Activated CD4-positive, CD25-positive, alpha-beta regulatory T cell treated with anti-CD3 and anti-CD28 coated beads, Interleukin-2, amount 50 U/mL, for 72 hours (primary cell): ENCODE measurements at places on chromosomes 11 and 22.

DNA sequence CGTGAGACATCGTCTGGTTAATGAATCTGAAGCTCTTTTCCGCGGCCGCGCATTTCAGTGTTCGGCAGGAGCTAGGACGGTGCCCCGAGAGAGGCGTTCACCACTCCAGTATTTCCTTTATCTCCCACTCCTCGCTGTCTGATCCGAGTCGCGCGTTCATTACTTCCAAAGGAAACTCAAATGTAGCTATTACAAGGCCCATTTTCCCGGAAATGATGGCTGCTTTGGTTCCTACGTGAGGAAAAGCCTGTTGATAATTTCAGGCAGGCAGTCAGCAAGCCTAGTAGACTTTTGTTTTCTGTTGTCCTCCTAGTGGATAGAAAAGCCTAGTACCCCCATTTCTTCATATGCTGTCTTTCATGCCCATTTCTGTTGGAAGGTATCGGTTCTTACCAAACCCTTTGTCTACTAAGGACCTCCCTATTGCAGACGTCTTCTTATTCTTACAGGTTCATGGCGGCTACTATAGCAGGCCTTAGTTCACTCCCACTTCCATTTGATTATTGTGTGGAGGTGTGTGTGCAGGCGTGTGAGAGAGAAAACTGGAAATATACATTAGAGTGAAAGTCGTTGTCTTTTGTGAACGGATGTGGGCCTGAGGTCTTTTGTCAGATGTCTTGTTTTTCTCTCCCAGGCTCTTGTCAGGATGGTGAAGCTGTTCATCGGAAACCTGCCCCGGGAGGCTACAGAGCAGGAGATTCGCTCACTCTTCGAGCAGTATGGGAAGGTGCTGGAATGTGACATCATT lies 737 bp downstream of the RBM4 start:
- DNase-seq = no peak

GRCh38 chr11:58616594-58616993 lies 5.9 kb upstream of the CNTF start:
- no peak for DNase-seq

DNA sequence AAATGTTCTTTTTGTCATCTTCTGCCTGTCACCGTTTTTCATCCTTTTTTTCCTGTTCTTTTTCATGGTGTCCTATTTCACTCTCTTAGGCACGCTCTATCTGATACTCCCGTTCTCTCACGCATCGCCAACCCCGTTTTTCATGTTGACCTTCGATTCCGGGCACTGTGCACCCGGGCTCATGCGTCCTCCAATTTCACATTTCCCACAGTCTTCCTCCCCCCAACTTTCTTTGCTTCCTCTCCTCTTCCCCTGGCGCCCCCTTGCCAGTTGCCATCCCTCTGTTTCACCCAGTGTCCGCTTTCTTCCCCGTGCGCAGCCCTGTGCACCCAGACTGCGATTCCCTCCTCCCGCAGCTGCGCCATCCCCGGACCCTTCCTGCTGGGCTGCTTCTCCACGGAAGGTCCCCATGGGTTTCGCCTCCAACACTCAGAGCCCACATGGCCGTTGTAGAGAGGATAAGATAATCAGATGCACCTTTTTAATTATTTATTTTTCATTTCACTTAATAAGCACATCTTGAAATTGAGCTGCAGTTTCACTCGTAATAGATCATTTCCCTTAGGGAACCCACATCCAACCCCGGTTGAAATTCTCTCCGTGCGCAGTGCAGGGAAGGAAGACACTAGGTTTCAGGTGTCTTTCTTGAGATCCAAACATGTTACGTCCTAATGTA lies 791.1 kb downstream of the NTM start:
- no peak for DNase-seq

DNA sequence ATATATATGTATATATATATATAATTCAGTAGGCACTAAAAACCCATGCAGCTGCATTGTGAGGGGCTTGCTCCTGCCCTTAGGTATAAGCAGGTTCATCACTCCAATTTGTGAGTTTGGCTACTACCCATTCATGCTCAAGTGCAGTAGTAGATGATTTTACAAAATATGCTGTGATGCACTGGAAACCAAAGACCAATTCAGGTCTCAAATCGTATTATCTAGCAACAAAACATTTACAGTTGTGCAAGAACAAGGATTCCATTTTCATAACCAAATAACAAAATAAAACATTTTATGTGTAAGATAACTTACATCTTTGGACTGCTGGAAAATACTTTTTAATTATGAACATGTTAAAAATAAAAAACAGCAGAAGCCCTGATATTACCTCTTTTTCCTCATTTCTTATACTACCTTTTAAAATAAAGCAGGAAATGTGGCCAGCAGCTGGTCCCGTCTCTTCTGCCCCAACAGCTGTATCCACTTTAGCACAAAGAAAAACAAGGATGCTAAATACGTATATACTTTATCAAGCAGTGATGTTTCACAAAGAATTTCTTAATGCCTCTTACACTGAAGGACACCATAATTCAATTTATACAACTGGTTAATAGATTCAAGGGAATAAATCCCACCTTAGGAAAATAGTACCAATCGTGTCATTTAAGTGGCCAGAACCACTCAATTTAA lies 2.8 kb downstream of the CREBZF start:
- DNase-seq = no peak

- DNase-seq = no peak
Observed at GRCh38 chr11:133714471-133715375, 130.6 kb downstream of the SPATA19 start.

- DNase-seq = no peak
Observed at GRCh38 chr11:12318791-12319438, 58.5 kb upstream of the PARVA start.

DNA sequence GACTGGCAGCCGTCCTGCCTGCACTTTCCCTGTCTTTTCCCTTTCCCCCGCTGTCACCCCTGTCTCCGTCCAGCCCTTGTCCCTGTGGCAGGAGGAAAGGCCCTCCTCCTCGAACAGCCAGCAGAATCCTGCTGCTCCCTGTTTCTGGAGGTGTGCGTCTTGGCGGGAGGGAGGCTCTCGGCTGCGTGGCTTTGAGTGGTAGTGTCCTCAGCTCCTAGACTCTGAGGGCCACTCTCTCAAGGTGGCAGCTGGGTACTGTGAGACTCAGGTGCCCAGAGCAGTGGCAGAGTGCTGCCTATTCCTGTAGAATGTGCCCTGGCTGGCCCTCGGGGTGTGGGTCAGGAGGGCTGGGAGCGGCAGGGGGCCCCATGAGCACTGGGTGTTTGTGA lies 9.1 kb upstream of the RANBP1 start:
- no peak for DNase-seq

DNA sequence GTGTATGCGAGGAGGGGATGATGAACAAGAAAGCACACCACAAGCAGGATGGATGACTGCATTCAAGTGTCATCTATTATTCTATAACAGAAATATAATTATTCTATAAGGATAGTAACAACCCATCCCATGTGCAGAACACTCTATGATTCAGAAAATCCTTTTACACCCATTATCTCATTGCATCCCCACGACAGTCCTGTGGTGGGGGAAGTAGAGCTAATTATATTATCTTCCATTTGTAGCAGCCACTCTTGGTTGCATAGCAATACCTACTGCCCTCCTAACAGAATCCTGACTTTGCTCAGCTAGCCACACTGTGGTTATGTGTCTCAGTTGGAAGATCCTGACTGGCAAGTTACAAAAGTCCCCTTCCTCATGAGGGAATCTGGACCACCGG lies 406.5 kb upstream of the NARS2 start:
- no peak for DNase-seq

DNA sequence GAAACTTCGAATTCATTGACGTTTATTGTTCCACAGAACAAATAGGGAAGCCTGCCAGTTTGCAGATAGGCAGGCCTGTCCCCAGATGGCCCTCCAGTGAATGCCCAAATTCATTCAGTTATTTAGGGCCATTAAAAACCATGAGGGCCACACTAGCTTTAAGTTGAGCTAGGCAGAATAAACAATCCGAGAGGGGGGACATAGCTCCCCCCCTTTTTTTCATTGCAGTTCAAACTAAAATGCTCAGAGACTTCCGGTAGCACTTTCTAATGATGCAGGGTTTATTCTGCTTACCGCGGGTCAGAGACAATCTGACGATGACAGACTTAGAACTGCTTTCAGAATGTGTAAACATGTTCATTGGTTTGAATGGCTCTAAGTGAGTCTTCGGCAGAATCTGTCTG lies 72.0 kb downstream of the ZBTB16 start:
- DNase-seq = no peak

GRCh38 chr11:132576706-132577105 lies 955.6 kb downstream of the OPCML start:
- DNase-seq = no peak

- no peak for DNase-seq
Observed at GRCh38 chr11:7341551-7341950, 89.8 kb downstream of the SYT9 start.

DNA sequence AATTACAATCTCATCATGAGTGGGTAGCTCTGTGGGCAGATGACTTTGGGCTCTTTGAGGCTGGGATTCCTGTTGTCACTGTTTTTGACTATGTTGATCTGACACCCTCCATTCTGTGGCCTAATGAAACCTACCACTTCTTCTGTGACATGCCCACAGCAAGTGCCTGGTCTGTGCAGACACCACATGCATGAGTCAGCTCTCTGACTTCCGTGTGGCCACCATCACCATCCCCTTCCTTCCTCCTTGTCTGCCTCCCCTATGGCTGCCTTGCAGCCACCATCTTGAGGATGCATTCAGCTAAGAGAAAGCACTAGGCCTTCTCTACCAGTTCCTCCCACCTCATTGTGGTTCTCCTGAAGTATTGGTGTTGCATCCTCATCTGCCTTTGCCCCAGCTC lies 15.3 kb upstream of the OR10V1 start:
- DNase-seq = no peak

DNA sequence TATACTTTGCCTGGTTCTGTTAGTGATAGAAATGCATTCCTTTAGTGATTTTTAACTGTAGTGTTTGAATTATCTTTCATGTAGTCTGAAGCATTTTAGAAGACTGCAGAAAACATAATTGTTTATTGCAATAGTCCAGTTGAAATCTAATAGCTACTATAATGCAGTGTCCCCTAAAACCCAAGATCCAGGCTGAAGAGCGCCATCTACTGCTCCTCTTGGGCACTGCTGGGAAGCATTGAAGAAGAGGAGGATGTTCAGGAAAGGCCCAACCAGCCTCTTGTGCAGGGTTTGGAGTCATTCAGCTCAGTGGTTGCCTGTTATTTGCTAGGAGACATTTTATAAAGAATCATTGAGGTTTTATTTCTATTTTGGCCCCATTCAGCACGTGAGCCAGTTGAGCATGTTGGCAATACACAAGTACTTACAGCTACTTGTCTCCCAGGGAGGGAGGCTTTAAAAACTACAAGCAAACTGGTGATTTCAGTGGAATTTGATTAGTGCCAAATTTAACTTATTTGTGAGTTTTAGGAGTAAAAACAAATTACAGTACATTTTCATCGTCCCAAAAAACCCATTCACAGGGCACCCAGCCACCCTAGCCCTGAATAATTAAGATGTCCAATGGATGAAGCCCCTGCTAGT lies 74.9 kb upstream of the HORMAD2 start:
- peak; percentile 68 for DNase-seq

DNA sequence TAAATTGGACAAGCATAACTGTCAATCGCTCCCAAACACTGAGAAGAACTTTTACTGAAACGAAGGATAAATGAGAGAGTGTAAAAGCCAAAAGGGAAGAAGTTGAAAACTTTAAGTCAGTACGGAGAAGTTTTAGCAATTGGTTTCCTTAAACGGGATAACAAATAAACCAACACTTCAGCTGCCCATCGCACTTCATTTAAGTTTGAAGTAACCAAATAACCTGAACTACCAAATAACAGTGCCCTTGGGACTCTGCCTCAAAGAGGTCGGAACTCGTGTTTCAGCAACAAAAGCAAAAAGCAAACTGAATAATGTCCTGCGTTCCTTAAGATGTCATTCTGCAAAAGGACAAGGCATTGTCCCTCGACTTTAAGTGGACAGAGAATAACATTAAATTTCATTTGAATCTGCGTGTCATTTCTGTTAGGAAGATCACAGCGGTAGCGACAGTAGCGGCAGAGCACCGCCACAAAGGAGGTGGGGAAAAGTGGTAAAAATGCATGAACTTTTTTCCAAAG lies 127.0 kb upstream of the C11orf58 start:
- no peak for DNase-seq

DNA sequence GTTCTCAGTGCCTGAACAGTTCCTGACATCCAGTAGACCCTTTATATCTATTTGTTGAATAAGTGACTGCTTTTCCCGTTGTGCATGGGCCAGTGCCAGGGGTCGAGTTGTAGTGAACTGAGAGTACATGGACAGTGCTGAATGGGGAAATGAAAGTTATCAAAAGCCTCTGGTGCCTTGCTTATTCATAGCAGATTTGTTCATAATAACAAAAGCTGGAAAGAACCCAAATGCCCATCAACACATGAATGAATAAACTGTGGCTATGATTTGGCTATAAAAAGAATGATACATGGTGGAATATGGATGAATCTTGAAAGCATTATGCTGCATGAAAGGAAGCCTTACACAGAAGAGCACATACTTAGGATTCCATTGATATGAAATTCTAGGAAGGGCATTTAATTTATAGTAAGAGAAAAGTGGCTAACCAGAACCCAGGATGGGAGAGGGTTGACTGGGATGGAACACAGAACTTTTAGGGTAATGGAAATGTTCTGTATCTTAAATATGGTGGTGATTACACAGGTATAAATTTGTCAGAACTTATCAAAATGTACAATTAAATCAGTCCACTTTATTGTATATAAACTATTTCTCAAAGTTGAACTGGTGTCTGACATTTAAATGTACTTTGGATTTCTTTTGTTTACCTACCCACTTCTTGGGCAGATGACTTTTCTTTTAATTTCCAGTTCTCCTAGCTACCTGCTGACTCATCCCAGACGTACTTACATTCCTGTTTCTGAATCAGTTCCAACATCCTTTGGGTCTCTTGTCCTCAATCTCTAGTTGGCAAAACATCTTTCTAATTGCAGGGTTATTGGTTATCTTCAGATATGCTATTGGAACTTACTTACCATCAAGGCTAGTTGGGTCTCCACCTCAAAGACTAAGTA lies 42.8 kb downstream of the PACS1 start:
- no peak for DNase-seq

- no peak for DNase-seq
Observed at GRCh38 chr11:115941481-115941993, 437.3 kb upstream of the CADM1 start.
